A549 treated with dexamethasone at 1 μM for 4 hours (cell line): ENCODE measurements at places on chromosomes 1 and 21. TPM values are rescaled to one million over a fixed set of nuclear protein-coding genes. Genes with fewer than 3 reads are reported as not detected.

GIPC2 gene
- 0.05 TPM in 2 of 5 replicates, not detected in the others for total RNA-seq

LCA5L gene
- total RNA-seq: 1.2 to 1.8 TPM (median 1.5 TPM) in 5 replicates

BOLA1 gene
- total RNA-seq: 13.9 to 21.0 TPM (median 19.2 TPM) in 5 replicates

PRKCZ gene
- total RNA-seq: 7.7 to 11.8 TPM (median 10.1 TPM) in 5 replicates

UMODL1 gene
- not detected in 5 replicates for total RNA-seq
